Fibroblast of skin of abdomen (primary cell): ENCODE measurements at places on chromosomes 11 and 22.

DNA sequence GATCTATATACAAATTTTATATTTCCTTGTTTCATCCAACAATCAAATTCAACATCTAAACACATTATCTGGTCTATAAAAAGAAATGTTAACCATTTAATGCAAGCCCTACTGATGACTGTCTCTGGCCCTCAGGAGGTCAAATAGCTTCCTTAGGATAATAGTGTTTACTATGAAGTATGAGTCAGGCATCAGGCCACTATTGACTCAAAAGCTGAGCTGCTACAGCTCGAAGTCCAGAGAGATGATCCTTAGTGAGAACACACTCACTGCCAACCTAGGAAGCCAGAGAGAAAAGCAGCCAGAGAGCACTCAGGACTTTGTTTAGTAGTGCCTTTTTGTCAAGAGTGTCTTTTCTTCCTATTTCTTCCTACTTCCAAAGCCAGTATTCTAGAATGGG, 171.8 kb downstream of the SOX6 start:
- peak; percentile 73 for DNase-seq

DNA sequence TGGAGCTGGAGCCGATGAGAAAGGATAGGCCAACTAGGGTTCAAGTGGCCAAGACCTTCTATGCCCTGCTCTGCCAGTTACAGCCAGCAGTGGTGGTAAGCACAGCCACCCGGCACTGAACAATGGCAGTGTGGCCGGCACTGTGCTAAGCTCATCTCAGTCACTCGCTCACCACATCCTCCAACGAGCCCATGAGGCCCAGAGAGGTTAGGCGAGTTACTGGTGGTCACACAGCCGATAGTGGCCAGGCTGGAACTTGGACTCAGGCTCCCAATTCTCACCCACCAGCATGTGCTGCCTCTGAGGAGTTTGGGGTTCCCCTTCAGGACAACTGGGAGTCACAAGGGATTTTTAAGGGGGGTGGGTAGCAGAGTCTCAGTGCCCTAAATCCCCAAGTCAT, 66.4 kb downstream of the IGLL1 start:
- DNase-seq = no peak

DNA sequence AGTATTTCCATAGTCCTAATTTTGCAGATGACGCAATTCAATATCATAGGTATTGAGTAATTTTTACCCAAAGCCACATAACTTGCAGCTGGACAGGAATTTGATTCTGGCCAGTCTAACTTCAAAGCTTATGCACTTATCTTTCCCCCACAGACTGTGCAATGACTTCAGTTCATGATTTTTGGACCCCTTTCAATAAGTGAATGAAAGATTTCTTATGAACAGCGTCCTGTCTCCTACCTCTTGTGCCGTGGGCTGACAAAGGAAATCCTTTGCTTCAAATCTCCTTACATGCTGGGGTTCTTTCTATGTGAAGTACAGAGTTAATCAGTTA, 217.7 kb upstream of the KIRREL3 start:
- DNase-seq = peak; percentile 6

DNA sequence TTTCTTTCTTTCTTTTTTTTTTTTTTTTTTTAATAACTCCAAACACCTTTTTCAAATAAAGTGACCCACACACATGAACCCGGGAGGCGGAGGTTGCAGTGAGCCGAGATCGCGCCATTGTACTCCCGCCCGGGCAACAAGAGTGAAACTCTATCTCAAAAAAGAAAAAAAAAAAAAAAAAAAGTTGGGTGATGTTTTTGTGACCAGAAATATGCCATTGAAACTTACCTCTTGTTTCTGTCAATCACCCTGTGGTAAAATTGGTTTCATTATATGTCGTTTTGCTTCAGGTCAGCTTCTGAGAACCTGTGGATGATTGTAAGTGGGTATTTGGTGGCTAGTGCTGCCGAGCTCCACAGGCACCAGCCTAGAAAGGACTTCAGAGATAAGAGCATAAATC, 238.8 kb downstream of the TBC1D22A start:
- DNase-seq = no peak

GRCh38 chr11:25449091-25449490, 882.8 kb upstream of the ANO3 start:
- DNase-seq = peak; percentile 0

- DNase-seq = peak; percentile 31
These were observed at the start of gene PPP6R3 for GRCh38 chr11:68460741-68461574. PPP6R3 (plus strand) TSS chr11:68460752; CDS start chr11:68537665, 76,913 bp downstream.

DNA sequence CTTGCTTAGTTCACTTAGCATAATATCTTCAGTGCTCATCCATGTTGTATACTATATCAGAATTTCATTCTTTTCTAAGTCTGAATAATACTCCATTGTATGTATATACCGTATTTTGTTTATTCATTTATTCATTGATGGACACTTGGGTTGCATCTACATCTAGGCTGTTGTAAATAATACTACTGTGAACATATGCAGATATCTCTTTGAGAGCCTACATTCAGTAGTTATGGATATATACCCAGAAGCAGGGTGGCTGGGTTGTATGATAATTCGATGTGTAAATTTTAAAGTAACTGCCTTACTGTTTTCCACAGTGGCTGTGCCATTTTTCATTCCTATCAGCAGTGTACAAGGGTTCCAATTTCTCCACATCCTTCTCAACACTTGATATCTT, 116.5 kb downstream of the TMEM135 start:
- no peak for DNase-seq

- no peak for DNase-seq
These were observed 4.7 kb upstream of the KDELR3 start for GRCh38 chr22:38462960-38463784.

- no peak for DNase-seq
These were observed at the start of gene MFNG for GRCh38 chr22:37486224-37486845. MFNG (minus strand) TSS chr22:37486384; CDS start chr22:37486177, 207 bp downstream.

DNA sequence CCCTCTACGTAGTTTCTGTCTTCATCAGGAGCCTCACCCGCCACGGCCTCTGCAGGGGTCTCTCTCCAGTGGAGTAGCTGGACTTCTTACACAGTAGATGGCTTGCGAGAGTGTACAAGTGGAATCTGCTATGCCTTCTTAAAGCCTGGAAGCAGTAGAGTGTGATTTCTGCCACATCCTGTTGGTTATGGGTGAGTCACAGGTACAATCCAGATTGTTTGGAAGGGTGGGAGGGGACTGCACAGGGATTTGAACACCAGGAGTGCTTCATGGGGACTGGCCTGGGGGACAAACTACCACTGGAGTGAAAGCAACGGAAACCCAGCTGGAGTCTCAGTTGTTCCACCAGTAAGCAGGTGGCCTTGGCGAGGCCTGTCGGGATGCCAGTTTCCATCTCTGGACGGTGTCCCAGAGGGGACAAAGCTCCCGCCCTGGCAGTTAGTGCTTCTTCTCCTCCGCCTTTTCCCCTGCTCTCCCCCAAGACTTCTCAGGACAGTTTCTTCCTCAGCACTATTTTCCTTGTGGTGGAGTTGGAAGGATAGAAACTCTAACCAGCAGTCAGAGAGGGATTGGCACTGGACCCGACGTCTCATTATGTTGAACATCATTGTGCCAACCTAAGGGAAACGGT, 85.0 kb upstream of the RCN1 start:
- DNase-seq = peak; percentile 32

GRCh38 chr11:121451178-121451985, 732 bp upstream of the SORL1 start:
- no peak for DNase-seq

DNA sequence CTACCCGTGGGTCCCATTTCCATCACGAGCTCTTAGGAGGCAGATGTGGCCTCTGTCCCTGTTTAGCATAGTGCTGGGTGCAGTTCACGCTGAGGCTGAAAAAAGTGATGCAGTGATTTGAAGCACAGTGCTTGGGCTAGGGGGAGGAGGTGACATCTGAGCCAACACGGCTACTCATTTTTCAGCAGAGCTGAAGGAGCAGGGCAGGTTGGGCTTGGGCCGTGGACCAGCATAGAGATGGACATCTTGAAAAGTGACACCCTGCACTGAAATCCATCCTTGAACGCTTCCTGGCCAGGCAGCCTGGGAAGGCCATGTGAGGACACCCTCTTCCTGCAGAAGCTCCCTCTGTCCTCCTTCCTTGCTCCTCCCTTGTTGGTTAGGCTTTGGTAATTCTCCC, 66.4 kb downstream of the ADAMTS15 start:
- no peak for DNase-seq

- DNase-seq = peak; percentile 58
These were observed 58.8 kb upstream of the RRAS2 start for GRCh38 chr11:14417617-14418374.

- DNase-seq = no peak
These were observed 13.9 kb downstream of the ME3 start for GRCh38 chr11:86658534-86658933.

GRCh38 chr11:39209981-39210380, 2249.5 kb downstream of the LRRC4C start:
- DNase-seq = no peak

GRCh38 chr11:94884376-94884775, 89.0 kb downstream of the CWC15 start:
- DNase-seq = peak; percentile 44

DNA sequence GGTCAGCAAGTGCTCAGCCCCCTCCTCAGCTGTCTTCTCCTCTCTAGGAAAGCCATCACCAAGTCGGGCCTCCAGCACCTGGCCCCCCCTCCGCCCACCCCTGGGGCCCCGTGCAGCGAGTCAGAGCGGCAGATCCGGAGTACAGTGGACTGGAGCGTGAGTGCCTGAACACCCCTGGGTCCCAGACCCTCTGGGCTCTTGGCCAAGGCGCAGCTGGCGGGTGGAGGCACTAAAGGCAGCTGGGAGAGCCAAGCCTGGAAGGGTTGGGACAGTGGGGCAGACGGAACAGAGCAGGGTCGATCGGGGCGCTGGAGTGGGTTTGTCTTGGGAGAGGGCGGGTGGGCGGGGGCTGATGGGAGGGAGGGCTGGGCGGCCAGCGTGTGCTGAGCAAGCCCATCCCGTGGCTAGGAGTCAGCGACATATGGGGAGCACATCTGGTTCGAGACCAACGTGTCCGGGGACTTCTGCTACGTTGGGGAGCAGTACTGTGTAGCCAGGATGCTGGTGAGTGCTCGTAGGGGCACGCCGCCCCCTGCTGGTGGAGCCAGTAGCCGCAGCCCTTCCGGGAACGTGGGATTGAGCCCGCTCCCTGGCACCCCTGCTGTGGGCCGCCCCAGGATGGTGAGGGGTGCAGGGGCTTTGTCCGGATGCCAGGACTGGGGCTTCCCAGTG, 14.1 kb upstream of the MDK start:
- DNase-seq = peak; percentile 43

DNA sequence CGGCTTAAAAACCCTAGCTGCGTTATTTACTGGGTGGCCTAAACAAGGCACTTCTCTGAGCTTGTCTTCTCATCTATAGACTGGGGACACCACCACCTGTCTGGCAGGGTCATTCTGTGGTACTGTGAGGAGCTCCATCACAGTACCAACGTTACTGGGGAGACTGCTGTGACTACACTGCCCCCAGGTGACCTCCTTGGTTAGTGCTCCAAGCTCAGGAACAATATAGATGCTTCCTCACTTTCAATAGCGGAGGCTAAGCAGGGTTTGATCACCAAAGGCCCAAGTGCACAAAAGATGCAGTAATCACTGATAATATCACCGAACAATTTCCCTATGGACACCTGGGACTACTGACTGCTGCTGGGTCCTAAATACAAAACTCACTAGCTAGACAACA, 18.8 kb downstream of the PRPF19 start:
- DNase-seq = peak; percentile 33

- no peak for DNase-seq
These were observed 76.7 kb downstream of the BMAL1 start for GRCh38 chr11:13354335-13354734.

GRCh38 chr11:127226949-127227348, 226.4 kb upstream of the KIRREL3 start:
- DNase-seq = peak; percentile 30

DNA sequence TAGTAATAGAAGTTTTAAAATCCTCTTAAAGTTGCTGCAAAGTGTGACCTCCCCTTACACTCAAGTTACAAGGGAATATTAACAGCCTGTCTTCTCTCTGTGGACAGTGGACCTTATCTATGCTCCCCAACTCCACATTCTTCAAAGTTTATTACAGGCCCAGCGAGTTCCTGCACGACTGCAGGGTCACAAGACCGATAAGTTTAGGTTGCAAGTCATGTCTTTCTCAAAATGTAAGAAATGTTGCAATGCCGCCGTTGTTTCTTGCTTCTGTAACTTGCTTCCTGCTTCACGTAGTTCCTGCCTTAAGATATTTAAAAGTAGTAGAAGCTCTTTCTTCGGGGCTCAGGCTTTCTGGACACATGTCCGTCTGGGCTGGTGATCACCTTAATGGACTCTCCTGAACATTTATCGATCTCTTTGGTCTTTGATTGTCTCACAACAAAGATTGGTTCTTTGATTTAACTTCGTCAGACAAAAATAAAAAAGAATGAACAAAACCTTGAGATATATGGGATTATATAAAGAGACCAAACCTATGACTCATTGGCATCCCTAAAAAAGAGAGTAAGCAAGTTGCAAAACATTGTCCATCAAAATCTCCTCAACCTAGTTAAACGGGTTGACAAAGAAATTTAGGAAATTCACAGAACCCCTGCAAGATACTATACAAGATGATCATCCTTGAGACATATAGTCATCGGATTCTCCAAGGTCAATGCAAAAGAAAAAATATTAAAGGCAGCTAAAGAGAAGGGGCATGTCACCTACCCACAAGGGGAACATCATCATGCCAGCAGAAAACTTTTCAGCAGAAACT, 45.4 kb upstream of the GLYAT start:
- no peak for DNase-seq

DNA sequence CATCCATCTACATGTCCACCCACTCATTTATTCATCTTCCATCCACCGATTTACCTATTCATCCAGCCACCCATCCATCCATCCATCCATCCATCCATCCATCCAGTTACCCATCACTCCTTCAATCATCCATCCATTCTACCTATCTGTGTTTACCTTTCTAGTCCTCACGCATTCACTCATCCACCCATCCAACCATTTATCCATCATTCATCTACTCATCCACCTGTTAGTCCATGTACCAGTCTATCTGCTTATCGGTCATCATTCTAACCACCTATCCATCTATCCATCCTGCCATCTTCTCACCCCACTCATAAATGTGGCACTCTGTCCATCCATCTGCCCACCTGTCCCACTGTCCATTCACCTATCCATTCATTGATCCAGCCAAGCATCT, 21.9 kb upstream of the MYEOV start:
- DNase-seq = no peak
